ENCODE measurements at places on chromosomes 5 and 9. TPM values are rescaled to one million over a fixed set of nuclear protein-coding genes. Genes with fewer than 3 reads are reported as not detected.

Gene AFAP1L1
- 144 TPM for total RNA-seq

Gene C7
- 0.51 TPM for total RNA-seq

Gene DIAPH1
- total RNA-seq: 41.1 TPM

Gene EPB41L4B
- 0.51 TPM for total RNA-seq

All from dermis microvascular lymphatic vessel endothelial cell (primary cell).